ENCODE measurements at places on chromosomes 5 and 9.
A peak's percentile ranks its signal among the peaks of the same experiment; 100 is the strongest.

DNA sequence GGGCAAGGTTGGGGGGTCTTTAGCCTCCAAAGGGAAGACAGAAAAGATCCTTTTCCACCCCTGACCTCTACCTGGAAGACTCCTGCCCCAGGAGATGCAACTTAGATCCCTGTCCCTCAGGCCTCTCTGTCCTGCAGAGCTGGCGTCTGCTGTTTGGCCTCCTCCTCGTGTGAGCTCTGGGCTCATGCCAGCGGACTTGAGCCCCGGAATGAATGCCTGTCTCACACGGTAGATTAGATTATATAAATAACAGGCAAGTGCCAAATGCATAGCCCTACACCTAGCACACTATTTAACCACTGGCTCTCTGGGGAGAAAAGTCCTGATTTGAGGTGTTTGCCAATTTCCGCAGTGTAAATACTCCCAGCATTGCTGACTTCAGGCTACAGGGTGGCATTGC, 1.4 kb upstream of the WNK2 start:
- H3K36me3 ChIP-seq = no peaks in the 10 kb centered on the region
- H3K27me3 ChIP-seq = peaks cover 43% of the 10 kb centered on the region

DNA sequence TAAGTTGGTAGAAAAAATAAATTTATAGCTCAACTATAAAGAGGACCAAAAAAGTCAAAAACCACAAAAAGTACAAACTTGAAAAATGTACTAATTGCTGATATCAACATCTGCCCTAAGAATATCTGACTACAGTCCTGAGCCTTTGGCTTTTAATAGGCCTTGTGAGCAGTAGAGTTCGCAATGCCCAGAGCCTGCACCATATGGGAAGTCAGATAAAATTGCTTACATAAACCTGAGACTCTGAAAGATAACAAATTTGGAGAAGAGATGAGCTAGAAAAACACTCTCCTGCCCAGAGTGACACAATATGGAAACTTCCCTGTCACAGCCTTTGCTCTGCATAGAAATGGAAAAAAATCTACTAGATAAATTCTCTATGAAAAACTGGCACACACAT, 368.0 kb upstream of the GRIN3A start:
- H3K4me3 ChIP-seq = no peak overlapping the region
- no peaks in the 10 kb centered on the region for H3K4me1 ChIP-seq
- no peak overlapping the region for H3K27ac ChIP-seq
- H3K27me3 ChIP-seq = no peaks in the 10 kb centered on the region

DNA sequence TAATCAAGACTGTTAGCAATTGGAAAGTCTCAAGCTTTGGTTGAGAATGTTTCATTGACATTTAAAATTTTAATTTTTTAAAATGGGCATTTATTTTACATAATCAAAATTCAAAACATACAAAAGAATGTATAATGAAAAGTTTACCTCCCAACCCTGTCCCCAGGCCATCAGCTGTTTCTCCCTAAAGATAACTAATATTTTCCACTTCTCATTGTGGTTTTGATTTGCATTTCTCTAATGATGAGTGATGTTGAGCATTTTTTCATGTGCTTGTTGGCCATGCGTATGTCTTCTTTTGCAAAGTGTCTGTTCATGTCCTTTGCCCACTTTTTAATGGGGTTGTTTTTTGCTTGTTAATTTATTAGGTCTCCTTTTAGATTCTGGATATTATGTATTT, 11.4 kb upstream of the MACIR start:
- H3K27ac ChIP-seq = no peak overlapping the region
- H3K4me3 ChIP-seq = no peak overlapping the region
- H3K36me3 ChIP-seq = no peaks in the 10 kb centered on the region
- H3K27me3 ChIP-seq = no peaks in the 10 kb centered on the region
- H3K4me1 ChIP-seq = no peaks in the 10 kb centered on the region
- no peak for DNase-seq

GRCh38 chr5:77928776-77929300, 152.7 kb upstream of the TBCA start:
- no peak overlapping the region for H3K27ac ChIP-seq
- H3K4me3 ChIP-seq = no peak overlapping the region
- no peaks in the 10 kb centered on the region for H3K36me3 ChIP-seq
- no peaks in the 10 kb centered on the region for H3K4me1 ChIP-seq
- DNase-seq = no peak

DNA sequence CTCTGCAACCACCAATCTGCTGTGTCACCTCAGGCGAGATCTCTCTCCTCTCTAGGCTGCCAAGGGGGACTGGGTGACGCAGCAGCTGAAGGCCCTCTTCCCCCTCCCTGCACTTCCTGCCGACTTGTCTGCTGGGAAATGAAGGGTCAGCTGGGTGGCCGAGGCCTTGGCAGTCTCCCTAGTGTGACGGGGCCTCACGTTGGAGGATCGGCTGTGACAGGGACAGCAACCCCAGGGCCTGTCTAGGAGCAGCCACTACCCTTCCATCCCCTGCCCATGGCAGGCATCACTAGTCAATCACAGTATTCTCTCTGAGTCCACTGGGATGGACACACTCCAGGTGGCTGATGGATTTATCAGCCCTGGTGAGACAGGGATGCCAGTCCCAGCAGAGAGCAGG, 107.3 kb upstream of the SARDH start:
- H3K4me3 ChIP-seq = no peak overlapping the region
- H3K36me3 ChIP-seq = no peaks in the 10 kb centered on the region
- peak; percentile 84 for DNase-seq
- no peaks in the 10 kb centered on the region for H3K27me3 ChIP-seq

DNA sequence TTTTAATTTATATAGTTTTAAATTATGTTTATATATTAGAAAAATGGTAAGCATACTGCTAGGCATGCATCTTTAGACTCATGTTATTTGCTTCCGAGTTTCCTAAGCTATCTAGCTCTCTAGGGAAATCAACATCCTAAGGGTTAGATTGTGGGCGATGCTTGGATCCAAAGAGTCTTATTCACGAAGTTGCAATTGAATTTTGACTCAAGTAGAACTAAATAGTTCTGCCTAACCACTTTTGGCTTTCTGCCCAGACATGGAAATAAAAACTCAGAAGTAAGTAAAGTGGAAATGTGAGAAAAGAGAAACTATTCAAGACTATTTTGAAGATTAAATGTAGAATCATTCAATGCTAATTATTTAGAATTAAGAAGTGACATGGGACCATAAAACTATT, 440.4 kb downstream of the CDH18 start:
- no peak overlapping the region for H3K27ac ChIP-seq
- no peak overlapping the region for H3K4me3 ChIP-seq
- no peaks in the 10 kb centered on the region for H3K36me3 ChIP-seq

GRCh38 chr5:172860520-172861443, 26.7 kb downstream of the ERGIC1 start:
- peaks cover 44% of the 10 kb centered on the region for H3K4me1 ChIP-seq
- no peak overlapping the region for H3K4me3 ChIP-seq
- peak; percentile 97 for DNase-seq
- H3K27me3 ChIP-seq = no peaks in the 10 kb centered on the region
- H3K27ac ChIP-seq = peak overlapping the region; percentile 83

DNA sequence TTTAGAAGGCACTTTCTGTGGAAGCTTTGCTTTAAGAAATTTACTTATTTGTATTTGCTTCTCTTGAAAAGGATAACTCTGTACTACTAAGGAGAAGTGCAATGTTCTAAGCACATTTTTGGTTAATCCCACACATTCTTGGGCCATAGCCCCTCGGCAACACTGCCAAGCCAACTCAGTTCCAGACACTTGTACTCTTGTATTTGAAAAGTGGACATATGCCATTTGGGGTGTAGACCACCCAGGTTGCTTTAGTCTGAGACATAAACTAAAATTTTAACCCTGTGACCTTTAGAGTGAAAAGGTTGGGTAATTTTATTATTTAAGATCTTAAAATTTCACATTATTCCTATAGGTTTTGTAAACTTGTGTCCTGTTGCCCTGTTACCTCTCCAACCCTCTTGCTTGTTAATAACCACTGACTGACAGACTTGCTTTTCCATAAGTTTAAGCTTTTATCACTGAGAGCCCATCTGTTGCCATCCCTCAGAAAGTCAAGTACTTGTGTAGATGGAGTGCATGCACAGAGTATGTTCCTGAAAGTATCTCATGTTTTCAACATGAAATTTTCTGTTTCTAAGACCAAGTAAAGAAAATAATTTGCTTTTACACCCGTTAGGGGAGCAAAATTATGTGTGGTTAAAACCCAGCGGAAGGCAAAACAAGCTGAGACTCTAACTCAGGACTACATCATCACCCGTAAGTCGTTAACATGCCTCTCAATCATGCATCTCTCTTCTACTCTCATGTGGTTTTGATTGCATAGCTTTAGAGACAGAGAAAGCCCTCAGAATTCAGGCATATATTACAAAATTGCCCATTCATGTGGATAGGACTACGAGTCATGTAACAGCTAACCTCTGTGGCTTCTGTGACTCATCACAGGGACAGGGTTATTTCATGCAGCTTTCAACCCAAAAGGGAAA, 117.3 kb downstream of the GDNF start:
- H3K4me1 ChIP-seq = peaks cover 3% of the 10 kb centered on the region
- peaks cover 9% of the 10 kb centered on the region for H3K36me3 ChIP-seq
- DNase-seq = no peak
- H3K27me3 ChIP-seq = no peaks in the 10 kb centered on the region

- H3K4me3 ChIP-seq = no peak overlapping the region
- no peaks in the 10 kb centered on the region for H3K36me3 ChIP-seq
- H3K27me3 ChIP-seq = no peaks in the 10 kb centered on the region
- no peaks in the 10 kb centered on the region for H3K4me1 ChIP-seq
- no peak overlapping the region for H3K27ac ChIP-seq
- DNase-seq = peak; percentile 25
Measured at GRCh38 chr5:35369965-35370790, 139.9 kb upstream of the PRLR start.

DNA sequence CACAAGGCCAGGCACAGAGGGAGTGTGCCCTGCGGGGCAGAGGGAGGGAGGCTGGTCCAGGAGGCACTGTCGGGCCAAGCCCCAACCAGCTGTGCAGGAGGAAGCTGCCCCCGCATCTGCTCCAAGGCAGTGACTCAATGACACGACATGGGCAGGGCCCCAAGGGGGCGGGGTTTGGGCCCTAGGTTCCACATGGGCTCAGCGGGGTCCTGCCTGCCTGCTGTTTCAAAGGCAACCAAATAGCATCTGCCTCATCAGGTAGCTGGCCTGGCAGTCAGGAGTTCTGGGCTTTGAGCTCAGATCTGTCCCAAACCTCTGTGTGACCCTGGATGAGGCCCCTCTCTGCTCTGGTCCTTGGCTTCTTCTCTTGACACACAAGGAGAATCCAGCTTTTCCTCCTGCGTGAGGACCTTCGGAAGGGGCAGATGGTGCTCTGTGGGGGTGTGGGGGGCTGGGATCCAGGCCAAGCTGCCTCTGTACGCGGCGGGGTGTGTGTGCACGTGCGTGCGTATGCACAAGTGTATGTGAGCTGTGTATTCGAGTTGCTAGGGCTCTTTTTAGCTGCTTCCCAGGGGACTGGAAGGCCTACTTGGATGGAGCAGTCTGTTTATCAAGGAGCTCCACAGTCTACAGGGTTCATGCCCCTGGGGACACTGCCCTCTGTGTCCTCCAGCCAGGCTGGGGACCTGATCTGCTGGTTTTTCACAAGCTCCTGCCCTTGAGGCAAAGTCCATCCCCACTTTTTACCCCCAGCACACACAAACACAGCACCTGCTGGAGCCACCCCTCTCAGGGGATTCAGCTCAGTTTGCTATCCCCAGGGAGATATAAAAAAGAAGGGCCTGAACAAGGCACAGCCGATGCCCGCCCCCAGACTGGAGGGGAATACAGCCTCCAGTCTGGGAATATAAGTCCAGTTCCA, 138.9 kb downstream of the RGS3 start:
- DNase-seq = peak; percentile 90
- H3K36me3 ChIP-seq = peaks cover 11% of the 10 kb centered on the region
- no peak overlapping the region for H3K4me3 ChIP-seq
- H3K27me3 ChIP-seq = no peaks in the 10 kb centered on the region
- peaks cover 63% of the 10 kb centered on the region for H3K4me1 ChIP-seq

DNA sequence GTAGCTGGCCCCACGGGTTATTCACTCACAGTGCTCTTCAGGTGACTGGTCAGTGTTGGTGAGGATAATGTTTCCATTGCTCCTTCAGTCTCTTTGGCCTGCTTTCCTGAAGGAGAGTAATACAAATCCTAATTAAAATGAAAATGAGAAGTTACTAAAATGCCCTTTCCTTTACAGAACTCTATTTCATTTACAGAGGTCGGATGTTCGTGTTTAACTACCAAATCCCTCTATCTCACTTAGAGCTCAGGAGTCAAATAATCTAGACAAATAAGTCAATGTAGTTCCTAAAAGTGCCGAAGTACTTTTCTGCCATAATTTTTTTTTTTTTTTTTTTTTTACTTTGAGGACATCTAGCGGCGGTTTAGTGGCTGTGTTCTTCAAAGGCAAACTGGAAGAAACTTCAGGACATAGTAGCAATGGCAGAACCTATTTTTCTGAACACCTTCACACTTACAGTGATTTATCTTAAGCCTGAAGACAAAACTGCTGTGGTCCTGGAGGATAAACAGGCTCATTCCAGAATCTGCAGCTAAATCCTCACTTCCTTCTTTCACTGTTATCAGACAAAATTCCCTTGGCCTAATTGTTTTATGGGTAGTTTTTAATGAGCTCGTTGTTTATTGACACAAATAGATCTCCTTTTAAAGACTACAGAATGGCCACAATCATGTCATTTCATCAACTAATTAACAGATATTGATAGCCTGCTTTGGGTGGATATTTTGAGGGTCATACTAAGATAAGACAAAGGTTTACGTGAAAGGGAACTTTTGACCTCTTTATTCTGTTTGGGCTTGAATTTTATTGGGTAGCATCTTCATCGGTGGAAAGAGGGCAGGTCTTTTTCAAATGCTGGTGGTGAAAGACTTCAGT, 207.6 kb upstream of the DMRTA1 start:
- no peak overlapping the region for H3K4me3 ChIP-seq
- H3K4me1 ChIP-seq = no peaks in the 10 kb centered on the region
- DNase-seq = peak; percentile 31
- no peak overlapping the region for H3K27ac ChIP-seq
- H3K27me3 ChIP-seq = no peaks in the 10 kb centered on the region
- no peaks in the 10 kb centered on the region for H3K36me3 ChIP-seq

DNA sequence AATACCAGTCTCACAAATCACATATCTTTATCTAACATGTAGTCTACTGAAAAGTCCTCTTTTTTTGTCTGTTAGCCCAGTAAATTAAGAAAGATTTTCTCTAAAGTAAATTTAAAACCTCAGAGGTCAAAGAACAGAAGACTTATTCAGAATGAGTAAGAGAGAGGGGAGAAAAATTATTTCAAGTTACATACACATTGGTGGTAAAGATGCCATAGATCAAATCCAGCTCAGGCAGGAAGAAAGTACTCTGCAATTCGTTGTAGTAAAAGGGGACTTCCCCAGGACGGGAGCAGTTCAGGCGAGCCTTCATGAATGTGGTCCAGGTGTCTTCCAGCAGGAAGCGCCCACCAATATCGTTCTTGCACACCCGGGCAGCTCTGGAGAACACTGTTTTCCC, 344.1 kb downstream of the SEMA5A start:
- H3K27ac ChIP-seq = no peak overlapping the region
- no peak overlapping the region for H3K4me3 ChIP-seq
- no peak for DNase-seq
- H3K4me1 ChIP-seq = no peaks in the 10 kb centered on the region
- H3K36me3 ChIP-seq = peaks cover 8% of the 10 kb centered on the region
- H3K27me3 ChIP-seq = no peaks in the 10 kb centered on the region

All from muscle of leg (tissue), 16 donors.